CD4-positive, alpha-beta T cell treated with Interleukin-1 beta for 1 hour (primary cell): ENCODE measurements at places on chromosomes 13 and 19.

GRCh38 chr13:48810013-48810412 is 156.3 kb downstream of the CYSLTR2 start:
- DNase-seq = no peak

DNA sequence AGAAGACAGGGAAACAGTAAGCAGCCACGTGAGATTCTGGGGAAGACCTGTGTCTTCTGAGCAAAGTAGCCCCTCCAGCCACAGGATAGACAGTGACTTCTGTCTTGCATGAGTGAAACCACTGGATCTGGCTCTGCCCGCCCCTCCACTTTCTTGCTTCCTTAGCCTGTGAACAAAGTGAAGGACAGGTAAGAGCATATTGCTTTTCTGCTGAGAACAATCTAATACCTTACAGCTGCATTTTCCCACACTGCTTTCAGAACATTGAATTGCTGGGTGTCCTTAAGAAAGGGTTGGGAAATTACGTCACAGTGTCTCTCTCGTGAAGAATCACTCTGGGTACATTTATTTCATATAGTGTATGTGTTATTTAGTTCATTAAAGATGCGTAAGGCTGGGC is 11.1 kb downstream of the SLC25A15 start:
- no peak for DNase-seq

DNA sequence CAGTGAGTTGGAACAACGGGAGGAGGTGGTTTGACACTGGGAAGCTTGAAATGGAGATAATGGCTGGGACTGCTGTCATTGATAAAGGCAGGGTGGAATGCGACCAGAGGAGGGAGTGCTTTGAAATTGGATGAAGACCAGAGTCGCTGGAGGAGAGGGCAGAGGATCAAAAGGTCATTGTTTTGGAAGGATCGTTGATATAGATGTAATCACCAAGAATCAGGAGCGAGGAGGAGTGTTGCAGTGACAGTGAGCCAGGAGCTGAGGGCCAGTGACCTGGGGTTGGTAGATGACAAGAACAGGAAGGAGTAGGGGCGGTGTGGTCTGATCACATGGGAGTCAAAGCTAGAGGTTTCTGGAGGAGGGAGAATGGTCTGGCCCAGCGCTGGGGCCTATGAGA is 25.3 kb downstream of the TM9SF2 start:
- no peak for DNase-seq

DNA sequence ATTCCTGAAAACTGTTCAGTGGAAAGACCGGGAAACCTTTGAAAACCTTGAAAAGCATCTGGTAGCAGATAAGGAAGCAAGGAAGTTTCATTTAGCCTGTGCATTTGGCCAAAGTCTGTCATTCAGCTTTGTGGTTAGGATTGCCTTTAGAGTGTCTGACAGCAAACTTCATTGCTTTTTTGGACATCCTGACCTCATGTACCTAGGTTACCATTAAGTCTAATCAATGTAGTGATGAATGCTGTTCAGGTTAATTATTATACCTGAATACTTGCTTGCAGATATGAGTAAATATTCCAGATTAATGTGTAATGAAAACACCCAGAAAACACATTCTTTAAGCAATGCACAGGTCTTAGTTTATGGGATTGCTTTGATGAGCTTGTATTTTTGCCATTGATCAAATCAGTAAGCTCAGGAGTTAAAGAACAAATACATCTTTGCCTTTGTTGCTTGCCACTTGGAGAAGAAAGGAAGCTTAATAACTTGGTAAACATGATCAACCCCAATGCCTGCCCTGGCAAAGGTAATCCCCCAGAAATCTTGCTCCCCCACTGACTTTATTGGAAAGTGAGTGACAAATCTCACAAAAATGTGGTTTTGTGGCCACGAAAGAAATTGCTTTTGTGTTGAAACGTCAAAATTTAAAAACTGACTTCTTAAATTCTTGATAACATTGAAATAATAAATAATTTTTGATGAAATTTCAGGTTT is 87.4 kb downstream of the SLC15A1 start:
- no peak for DNase-seq

DNA sequence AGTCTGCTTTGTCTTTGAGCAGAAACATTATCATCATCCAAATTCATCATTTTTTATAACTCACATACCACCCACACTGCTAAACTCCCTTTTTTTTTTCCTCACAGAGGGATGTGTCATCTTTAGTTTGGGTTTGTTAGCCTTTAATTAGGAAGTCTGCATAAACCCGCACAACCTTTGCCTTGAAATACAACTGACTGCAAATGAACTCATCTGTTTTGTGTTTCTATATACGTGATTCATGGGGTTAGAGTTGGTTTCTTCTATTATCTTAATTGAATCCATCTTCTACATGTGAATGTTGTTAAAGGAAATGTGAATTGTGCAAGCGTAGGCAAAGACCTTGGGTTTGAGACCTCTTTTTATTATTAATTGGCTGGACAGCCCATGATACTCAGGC is 102.7 kb downstream of the SLAIN1 start:
- DNase-seq = no peak

DNA sequence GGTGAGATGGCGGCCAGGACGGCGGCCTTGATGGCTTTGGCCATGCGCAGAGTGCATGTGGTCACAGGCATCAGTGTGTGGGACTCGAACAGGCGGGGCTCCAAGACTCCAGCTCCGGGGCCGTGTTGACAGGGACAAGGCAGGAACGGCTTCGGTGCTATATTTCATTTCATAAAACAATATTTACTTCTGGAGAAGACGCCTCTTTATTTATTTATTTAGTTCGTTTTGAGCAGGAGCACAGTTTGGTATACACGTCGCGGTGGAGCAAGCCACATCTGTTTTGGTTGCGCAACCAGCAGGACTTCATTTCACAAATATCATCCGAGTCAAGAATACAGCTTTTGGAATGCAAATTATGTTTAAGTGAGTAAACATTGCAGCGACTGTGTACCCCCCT is 166.7 kb upstream of the TSHZ3 start:
- no peak for DNase-seq

DNA sequence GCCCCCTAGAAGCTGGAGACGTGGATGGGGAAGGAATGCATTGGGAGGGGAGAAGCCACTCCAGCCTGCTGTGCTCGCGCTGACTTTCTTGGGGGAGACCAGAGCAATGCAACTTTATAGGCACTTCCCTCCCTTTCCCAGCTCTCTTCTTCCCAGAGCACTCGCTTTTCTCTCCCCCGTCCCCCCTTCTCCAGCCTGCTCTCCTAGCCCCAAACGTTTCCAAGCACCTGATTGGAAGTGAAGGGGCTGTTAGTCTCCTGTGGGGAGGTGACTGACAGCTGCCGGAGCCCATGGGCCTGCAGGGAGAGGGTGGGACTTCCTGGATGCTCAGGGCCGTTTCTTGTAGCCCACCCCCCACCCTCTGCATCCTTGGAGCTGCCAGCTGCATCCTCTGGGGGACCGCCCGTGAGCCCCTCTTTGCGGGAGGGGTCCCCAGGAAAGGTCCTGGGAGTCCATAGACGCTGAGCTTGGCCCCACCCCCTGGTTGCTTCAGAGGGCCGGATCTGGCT is 2.5 kb downstream of the HDGFL2 start:
- DNase-seq = no peak

GRCh38 chr19:49190781-49191180 is 33.2 kb downstream of the TRPM4 start:
- DNase-seq = no peak
